Adrenal gland (tissue), 19 donors: ENCODE measurements at places on chromosomes 6 and 20. TPM values are rescaled to one million over a fixed set of nuclear protein-coding genes. Genes with fewer than 3 reads are reported as not detected.

The SMLR1 gene
- total RNA-seq: 0.22 TPM

The PHACTR3 gene
- 3.6 TPM for total RNA-seq

The SLC22A3 gene
- total RNA-seq: 51.9 TPM

The LPIN3 gene
- total RNA-seq: 18.2 TPM

The ZNF341 gene
- 2.8 TPM for total RNA-seq

The TGM3 gene
- 0.14 TPM for total RNA-seq
